Stomach (tissue), 19 donors: ENCODE measurements at places on chromosomes 1 and 21. TPM values are rescaled to one million over a fixed set of nuclear protein-coding genes. Genes with fewer than 3 reads are reported as not detected.

GRCh38 chr1:214455971-214456867 is 95.2 kb downstream of the PTPN14 start:
- no peak for DNase-seq

Gene VWA1
- total RNA-seq: 32.1 TPM

DNA sequence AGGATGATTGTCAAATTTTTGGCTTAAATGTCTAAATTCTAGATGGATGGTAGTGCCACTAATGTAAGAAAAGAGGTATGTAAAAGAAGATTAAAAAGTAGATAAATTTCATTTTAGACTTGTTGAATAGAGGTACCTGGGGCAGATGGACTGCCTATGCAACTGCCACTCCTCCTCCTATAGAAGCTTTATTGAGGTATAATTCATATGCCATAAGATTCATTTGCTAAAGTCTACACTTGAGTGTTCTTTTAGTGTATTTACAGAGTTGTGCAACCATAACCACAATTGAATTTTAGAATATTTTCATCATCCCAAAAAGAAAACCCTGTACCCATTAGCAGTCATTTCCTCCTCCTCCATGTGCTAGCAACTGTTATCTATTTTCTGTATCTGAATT is 70.6 kb downstream of the FNBP1L start:
- DNase-seq: no peak

DNA sequence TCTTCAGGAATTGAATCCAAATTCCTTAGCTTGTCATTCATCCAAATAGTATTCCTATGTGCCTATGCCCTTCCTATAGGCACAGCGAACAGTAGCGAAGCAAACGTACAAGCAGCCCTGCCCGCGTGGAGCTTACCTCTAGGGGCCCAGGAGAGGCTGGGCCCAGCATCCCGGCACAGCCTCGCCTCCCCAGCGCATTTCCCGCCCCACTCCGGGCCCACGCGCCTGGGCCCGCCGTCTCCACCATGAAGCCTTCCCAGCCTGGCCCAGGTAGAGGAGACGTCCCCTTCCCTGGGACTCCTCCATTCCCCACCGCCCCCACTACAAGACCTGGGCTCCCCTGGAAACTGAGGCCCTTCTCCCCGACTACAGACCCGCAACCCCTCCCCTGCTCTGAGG is 245 bp upstream of the TMEM269 start:
- DNase-seq: no peak

Gene MNDA
- 4.8 TPM for total RNA-seq

DNA sequence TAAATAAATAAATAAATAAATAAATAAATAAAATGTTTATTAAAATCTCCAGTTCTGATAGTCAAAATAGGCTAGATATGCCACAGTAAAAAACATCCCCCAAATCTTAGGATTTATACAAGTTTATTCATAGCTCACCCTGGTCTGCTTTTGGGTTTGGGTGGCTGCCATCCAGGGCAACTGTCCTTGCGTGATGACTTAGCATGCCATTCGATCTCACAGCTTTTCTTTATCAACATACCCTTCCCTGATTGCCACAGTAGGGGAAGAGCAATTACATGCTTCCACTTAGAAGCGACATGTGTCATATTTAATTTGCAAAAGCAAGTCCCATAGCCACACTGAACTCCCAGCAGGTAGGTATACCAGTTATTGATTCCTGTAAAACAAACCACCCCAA is 52.7 kb downstream of the TEX35 start:
- no peak for DNase-seq

- DNase-seq: peak; percentile 29
These were observed 20.9 kb downstream of the POFUT2 start for GRCh38 chr21:45266518-45267389.

DNA sequence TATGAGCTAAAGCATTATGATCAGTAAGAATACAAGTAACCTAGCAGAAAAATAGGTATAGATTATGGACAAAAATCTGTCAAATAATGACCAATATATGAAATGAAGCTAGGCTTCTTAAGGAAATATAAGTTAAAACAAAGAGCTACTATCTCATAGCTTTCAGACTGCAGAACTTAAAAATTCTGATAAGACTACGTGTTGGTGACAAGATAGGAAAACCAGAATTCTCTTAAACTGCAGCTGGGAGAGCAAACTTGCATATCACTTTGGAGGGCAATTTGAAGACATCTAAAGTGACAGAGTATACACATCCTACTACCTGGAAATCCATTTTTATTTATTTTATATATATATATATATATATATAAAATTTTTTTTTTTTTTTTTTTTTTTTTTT is 65.5 kb downstream of the LTN1 start:
- DNase-seq: no peak

GRCh38 chr1:26084844-26085243 is 17.4 kb upstream of the TRIM63 start:
- no peak for DNase-seq

DNA sequence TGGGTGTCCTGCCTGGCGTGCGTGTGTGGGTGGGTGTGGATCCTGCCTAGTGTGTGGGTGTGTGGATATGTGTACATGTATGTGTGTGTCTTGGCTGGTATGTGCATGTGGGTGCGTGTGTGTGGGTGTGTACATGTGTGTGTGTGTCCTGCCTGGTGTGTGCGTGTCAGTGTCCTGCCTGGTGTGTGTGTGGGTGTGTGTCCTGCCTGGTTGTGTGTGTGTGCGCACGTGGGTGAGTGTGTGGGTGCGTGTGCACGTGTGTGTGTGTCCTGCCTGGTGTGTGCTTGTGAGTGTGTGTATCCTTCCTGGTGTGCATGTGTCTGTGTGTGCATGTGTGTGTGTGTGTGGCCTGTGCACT is 60.1 kb downstream of the PRDM16 start:
- DNase-seq: no peak

GRCh38 chr1:44628962-44629756 is 45.1 kb downstream of the TMEM53 start:
- DNase-seq: no peak

DNA sequence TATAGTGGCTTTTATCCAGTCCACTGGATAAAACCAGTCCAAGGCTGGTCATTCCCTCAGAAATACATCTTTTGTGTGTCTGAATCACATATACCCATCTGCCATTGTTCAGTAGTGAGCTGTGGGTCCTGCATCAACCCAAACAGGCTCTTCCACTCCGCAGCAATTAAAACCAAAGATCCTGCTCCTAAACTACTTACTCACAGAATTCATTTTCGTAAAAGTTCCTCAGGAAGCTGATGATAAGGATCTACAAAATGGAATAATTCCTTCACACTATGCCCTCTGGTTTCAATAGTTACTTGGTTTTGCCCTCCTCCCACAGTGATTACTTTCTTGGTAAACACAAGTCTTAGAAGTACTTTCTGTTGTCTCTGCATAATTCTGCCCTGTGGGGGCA is 5.1 kb upstream of the MFSD2A start:
- DNase-seq: no peak

DNA sequence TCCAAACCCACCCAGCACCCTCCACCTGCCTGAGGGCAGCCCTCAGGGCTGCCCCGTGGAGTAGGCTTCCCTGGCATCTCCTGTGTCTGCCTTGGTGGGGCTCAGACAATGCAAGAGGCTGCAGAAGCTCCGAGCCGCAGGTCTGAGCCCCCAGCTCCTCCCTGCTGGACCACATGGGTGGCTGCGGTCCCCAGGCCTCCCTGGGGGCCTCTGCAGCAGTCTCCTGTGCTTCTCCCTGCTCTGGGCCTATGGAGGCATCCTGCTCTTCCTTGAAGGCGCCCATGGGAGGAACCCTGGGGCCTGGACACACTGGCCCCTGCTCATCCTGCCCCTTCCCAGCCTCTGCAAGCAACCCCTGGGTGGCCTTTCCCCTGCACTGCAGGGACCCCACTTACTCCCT is 86.1 kb upstream of the ACTRT2 start:
- DNase-seq: no peak

- DNase-seq: no peak
These were observed 7.1 kb downstream of the MORN1 start for GRCh38 chr1:2384130-2384860.

Gene PDXK
- 139 TPM for total RNA-seq

GRCh38 chr1:206892351-206892984 is 4.8 kb upstream of the IL24 start:
- no peak for DNase-seq

- DNase-seq: no peak
These were observed 91.6 kb upstream of the BCAR3 start for GRCh38 chr1:93773049-93773838.

Gene ITLN2
- not detected for total RNA-seq

DNA sequence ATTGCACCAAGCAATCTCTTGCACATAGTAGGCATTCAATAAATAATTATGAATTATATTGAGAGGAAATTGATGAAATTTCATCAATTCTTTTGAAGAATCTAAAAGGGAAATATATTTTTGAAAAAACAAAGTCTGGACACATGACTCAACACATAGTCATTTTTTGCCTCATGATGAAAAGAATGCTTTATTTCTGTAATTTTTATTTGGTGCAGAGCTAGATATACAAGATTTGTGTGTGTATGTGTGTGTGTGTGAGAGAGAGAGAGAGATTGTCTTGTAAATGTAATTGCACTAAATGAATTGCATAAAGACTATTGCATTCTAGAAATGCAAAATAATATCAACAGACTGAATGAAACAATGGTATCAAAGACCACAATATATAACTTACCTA is 206.2 kb upstream of the C1orf87 start:
- no peak for DNase-seq

Gene IFNAR2
- total RNA-seq: 8.2 TPM

GRCh38 chr1:85718678-85719340 is 10.6 kb upstream of the ZNHIT6 start:
- DNase-seq: no peak

DNA sequence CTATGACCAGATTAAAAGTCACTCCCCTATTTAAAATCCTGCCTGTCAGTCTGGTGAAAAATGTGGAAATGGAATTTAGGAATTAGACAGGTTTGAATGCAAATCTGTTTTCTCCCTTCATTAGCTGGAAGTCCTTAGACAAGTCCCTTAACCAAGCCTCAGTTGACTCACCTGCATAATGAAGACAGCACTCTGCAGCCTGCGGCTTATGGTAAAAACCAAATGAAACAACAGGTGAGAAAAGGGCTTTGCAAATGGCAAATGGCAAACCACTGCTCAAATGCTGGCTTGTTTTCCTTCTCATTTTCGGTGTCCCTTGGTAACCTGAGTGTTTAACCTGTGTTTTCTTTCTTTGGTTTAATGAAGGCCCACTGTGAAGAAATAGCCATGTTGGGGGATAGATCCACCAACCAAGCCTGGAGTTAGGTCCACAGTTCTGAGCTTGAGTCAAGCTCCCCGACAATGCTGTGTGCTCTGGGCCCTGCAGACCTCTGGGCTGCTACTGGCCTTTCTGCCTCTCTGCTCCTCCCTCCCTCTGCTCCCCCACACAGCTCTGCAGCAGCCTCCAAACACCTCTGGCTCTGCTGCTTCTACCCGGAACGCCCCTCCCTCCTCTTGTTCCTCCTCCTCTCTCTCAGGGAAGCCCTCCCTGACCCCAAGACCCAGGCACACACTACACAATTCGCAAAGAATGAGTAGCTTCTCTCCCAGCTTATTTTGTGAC is 641.8 kb downstream of the MATN1 start:
- no peak for DNase-seq

DNA sequence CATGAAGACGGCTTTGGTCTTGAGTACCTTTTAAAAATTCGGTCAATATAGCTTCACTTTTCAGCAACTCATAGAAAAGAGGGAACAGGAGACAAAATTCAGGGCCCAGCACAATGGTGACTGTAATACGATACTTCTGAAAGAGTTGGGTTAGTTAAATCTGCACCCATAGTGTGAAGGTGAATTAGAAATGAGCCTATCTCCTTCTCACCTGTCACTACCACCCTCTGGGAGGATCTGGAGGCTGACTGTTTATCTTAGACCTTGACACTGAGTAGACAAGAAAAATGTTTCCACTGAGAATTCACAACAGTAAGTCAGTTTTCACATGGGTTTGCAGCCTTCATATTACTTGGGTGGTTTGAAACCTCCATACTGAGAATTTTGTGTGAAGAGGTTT is 57.9 kb upstream of the HMGB4 start:
- DNase-seq: no peak

- no peak for DNase-seq
These were observed 223.9 kb downstream of the S1PR1 start for GRCh38 chr1:101460739-101461138.

DNA sequence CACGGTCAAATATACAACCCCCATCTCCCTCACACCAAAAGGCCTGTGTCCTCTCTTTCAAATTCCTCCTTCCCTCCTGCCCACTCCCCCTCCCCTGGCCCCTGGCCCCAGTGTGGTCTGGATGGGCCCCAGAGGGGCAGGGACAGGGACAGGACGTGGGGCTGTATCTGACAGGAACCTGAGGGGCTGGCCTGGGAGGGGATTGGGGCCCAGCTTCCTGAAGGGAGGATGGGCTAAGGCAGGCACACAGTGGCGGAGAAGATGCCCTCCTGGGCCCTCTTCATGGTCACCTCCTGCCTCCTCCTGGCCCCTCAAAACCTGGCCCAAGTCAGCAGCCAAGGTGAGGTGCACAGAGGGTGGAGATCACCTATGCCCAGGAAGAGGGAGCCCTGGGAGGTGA is at the start of gene MPL:
TSS of gene MPL (plus strand) at position 231 of the 400 bp plus-strand sequence. CDS start at position 262, 31 bp downstream.
- no peak for DNase-seq

Gene TMEM79
- 2.9 TPM for total RNA-seq

DNA sequence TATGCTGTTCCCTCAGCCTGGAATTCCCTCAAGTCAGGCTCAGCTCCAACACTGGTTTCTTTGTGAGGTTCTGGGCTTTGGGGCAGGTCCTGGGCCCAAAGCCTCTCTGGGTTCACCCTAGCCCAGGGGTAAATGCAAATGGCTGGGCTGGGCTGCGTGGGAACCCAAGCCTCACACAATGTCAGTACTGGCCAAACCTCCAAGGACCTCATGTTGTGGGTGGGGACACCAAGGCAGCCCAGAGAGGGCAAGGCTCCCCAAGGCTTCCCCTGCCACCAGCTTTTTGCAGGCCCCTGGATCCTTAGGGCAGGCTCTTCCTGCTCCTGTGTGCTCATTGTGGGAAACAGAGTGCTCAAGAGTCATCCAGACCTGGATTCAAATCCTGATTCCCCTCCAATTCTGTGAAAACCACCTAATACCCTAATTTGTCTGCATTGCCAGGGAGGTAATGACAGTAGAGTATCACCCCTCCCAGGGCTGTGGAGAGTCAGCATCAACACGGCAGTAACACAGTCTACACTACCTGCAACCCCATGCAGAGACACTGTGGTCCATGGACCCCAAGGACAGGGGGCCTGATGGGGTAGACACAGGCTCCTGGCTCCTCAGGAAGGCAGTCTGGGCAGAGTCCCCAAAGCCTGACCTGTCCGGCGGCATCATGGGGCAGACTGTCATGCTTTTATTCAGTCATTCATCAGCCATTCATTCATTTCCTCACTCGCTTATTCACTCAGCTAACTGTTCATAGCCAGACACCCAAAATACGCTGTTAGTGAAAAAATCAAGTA is 85.7 kb downstream of the DMRTB1 start:
- no peak for DNase-seq

- no peak for DNase-seq
These were observed 94.1 kb downstream of the ADGRL2 start for GRCh38 chr1:81894867-81895266.

- DNase-seq: no peak
These were observed 81.0 kb downstream of the PAX7 start for GRCh38 chr1:18711536-18712251.
